ENCODE measurements at places on chromosomes 1 and 21.

GRCh38 chr1:47507144-47507543 is 69.3 kb downstream of the FOXD2 start:
- DNase-seq = no peak

DNA sequence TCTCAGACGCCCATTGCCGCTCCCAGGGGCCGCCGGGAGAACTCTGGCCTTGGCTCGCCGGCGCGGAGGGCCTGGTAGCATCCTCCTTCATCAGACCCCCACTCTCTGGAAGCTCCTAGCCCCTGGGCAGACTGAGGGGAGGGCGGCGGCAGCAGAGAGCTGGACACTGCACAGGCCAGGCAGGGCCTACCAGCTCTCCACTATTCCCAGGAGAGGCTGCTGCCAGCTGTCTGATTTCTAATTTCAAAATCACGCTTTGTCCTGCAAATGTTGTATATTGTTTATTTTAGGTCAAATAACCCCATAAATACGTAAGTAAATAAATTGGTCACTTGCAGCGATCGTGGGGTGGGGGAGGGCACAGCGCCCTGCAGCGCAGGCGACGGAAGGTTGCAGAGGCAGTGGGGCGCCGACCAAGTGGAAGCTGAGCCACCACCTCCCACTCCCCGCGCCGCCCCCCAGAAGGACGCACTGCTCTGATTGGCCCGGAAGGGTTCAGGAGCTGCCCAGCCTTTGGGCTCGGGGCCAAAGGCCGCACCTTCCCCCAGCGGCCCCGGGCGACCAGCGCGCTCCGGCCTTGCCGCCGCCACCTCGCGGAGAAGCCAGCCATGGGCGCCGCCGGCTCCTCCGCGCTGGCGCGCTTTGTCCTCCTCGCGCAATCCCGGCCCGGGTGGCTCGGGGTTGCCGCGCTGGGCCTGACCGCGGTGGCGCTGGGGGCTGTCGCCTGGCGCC is at the start of gene MTARC1:
Gene MTARC1, plus strand, starts transcription at position 577 of the 732 bp plus-strand sequence. Its CDS starts 32 bp downstream, at position 609.
- no peak for DNase-seq

GRCh38 chr1:164772635-164773034 is 213.7 kb downstream of the PBX1 start:
- peak; percentile 52 for DNase-seq

GRCh38 chr1:47243910-47244309 is 11.9 kb upstream of the TAL1 start:
- DNase-seq = no peak

- no peak for DNase-seq
These were observed 13.6 kb upstream of the FAM89A start for GRCh38 chr1:231053493-231054162.

DNA sequence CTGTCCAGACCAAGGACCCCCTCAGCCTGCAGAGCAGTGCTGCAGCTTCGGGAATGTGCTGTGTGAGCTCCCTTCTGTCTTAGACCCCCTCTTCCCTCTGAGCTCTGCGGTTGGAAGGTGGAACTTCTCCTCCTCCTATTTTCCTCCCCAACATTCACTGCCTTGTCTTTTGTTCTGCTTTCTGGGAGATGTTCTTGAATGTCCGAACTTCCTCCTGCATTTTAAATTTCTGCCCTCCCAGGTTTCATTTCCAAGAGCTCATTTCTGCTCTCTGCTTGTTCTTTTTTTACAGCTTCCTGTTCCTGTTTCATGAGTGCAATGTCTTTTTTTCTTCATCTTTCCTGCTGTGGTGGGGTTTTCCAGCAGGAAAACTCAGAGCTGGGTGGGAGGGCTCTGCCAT is 29.3 kb downstream of the RRP1 start:
- DNase-seq = no peak

DNA sequence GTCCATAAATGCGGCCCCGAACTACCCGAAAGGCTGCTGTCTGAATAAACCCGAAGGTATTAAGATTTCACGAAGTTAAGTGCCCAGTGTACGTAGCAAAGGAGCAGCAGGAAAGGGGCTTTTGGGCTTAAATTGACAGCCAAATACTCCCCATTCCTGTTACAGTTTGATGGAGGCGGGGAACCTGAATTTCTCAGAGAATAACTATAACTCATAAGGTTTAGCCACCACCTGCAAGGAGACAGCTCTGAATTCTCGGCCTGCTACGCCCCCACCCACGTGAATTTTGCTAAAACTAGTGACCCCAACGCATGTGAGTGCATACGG is 5.2 kb downstream of the GFI1 start:
- DNase-seq = no peak

Data from NCI-H187 treated with DMSO at 0.1 percent for 48 hours (cell line).